ENCODE measurements at places on chromosomes 11 and 22.

- H3K4me3 ChIP-seq: no peak overlapping the region
- peak; percentile 67 for DNase-seq
- H3K27ac ChIP-seq: peak overlapping the region; percentile 65
- peaks cover 56% of the 10 kb centered on the region for H3K36me3 ChIP-seq
- H3K4me1 ChIP-seq: peaks cover 49% of the 10 kb centered on the region
Measured at GRCh38 chr11:65390996-65391395, 4.6 kb downstream of the FRMD8 start.

GRCh38 chr22:27273436-27273835, 528.1 kb downstream of the MN1 start:
- no peaks in the 10 kb centered on the region for H3K36me3 ChIP-seq
- no peak overlapping the region for H3K27ac ChIP-seq
- no peak overlapping the region for H3K4me3 ChIP-seq
- no peak for DNase-seq
- H3K4me1 ChIP-seq: peaks cover 6% of the 10 kb centered on the region
- peaks cover 82% of the 10 kb centered on the region for H3K27me3 ChIP-seq

GRCh38 chr11:59429924-59430516, 3.8 kb upstream of the OR5A2 start:
- no peaks in the 10 kb centered on the region for H3K36me3 ChIP-seq
- H3K4me3 ChIP-seq: no peak overlapping the region
- DNase-seq: peak; percentile 46
- H3K27me3 ChIP-seq: no peaks in the 10 kb centered on the region
- H3K27ac ChIP-seq: no peak overlapping the region

DNA sequence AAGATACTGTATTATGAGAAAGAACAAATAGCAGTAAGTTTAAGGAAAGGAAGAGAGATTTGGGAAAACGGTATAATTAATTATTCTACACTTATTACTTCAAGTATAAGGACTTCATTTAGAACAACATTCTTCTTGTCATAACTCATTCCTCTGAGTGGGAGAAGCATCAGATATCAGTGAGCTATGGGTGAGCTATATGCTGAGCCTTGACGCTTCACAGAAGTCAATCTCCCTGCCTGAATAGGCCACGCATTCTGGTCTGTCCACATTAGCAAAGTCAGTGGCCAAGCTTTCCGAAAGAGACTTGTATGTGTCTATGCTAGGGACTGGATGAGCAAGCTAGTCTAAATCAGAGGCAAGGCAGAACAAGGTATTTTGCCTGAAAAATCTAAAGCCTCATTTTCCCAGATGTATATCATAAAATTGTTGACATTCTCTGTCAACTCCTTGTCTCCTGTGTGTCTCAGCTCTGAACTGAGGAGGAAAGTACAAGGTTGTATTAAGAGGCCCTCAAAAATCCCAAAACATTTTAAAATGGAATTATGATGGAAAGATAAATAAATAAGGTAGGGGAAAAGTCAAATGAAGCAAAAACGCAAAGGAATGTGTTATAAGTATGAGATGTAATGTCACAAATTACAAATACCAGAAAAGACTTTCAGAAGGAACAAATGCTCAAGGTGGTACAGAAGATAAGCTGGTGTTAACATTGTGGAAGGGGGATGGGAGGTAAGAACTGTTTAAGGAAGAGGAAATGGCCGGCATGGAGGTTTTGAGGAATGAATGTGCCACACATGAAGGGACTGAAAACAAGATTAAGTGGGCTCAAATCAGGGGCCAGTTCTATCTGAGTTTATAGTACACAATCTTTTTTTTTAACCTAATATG, 1.4 kb downstream of the OR52N2 start:
- peaks cover 12% of the 10 kb centered on the region for H3K27me3 ChIP-seq
- H3K4me1 ChIP-seq: peaks cover 3% of the 10 kb centered on the region
- no peak overlapping the region for H3K27ac ChIP-seq
- no peak for DNase-seq
- H3K36me3 ChIP-seq: no peaks in the 10 kb centered on the region

Data from mesenchymal stem cell (in vitro differentiated cells and primary cell).